Esophagus squamous epithelium (tissue), 5 donors: ENCODE measurements at places on chromosomes 7 and 10.

GRCh38 chr10:86642021-86642420 is 12.3 kb upstream of the OPN4 start:
- no peak for DNase-seq

DNA sequence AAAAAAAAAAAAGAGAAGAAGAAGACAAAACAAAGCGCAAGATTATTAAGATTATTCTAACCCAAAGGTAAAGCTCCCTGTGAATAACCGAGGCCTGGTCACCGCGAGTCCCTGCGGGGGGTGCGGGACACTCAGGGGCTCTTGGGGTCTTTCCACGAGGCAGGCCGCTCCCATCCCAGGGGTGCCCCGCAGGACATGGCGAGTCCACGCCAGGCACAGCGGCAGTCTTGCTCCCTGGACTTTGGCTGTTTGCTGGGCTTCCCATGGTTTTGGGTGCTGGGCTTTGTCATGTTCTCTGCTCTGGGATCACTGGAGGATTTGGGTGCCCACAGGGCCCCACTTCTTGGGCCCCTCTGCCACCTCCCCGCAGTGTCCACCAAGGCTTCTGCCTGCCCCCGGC is 137.4 kb upstream of the TCERG1L start:
- no peak for DNase-seq

DNA sequence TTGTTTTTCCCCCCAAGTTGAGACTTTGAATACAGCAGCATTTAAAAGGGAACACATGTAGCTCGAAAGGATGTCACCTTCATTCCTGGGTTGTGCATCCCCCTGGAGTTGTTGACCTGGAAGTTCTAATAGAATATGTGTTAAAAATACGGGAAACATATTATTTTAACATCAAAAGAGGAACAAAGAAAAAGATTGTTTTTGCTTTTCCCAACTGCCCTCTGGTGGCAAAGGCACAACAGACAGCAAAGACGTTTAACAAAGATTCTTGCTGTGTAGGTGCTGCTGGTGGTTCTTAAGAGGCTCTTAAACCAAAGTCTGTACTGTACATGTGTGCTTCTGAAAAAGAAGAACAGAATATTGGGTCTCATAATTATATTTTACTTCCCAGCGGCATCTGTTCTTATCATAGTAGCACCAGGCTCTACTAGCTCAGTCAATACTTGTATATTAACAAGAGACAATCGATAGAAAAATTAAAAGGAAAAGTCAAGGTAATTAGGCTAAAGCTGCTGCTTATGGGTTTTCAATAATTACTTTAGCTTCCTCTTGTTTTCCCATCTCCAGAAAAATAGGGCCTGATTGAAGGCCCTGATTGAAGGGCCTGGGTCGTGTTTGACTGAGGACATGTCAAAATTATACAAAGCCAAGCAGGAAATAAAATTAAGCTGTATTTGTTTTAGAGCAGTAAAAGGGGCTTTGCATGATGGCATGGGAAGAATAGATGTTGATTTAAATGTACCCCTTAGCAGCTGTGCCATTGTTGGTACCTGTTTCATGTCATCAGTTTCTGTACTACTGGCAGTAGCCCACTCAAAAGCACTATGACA is 384.2 kb upstream of the LRGUK start:
- no peak for DNase-seq

- DNase-seq, result no peak
Measured at GRCh38 chr10:30737931-30738391, 108.4 kb upstream of the LYZL2 start.

DNA sequence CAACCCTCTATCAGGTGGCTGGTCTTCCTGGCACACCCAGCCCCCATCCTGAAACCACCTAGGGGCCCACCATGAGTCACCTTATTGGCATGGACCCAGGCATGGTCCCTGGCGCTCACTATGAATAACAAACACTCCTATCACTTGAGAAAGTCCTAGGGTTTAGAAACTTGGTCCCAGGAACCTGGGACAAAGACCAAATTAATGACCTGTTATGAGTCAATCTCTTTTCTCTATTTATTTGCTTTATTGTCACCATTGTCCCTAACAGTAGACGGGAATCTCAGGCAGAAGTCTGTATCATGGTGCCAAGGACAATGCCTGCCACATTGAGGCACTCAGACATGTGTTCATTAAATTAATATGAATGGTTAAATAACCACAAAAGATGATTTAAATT is 599.6 kb upstream of the C7orf33 start:
- DNase-seq, result no peak

GRCh38 chr10:87670586-87670985 is 10.9 kb downstream of the PAPSS2 start:
- no peak for DNase-seq

- DNase-seq, result no peak
Measured at GRCh38 chr7:105975770-105976417, 12.8 kb downstream of the CDHR3 start.

GRCh38 chr10:79627075-79627474 is 16.3 kb downstream of the SFTPA1 start:
- DNase-seq, result no peak

GRCh38 chr7:41465571-41465970 is 237.3 kb downstream of the INHBA start:
- no peak for DNase-seq

DNA sequence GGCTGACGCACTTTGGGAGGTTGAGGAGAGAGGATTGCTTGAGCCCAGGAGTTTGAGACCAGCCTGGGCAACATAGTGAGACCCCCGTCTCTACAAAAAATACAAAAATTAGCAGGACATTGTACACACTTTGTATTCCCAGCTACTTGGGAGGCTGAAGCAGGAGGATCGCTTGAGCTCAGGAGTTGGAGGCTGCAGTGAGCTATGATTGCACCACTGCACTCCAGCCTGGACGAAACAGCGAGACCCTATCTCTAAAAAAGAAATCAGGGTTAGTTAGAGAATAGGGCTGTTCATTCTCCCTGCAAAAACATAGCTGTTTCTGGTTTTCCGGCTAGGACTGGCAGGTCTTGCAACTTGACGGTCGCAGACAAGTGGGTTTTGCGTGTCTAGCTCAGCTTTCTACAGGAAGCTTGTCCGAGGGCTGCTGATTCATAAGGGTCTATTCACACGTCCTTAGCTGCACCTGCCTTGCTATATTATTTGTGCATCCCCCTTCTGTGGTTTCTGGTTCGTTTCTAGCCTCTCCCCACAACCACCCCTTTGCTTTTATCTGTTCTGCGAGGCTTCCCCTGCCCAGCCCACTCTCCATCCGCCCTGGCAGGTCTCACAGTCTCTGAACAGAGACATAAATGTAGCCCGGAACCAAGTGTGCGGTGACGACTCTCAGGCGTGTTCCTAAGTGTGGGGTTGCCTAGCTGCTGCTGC is 10.7 kb downstream of the AMZ1 start:
- no peak for DNase-seq

GRCh38 chr10:76632767-76633051 is 1004.9 kb downstream of the KCNMA1 start:
- no peak for DNase-seq

DNA sequence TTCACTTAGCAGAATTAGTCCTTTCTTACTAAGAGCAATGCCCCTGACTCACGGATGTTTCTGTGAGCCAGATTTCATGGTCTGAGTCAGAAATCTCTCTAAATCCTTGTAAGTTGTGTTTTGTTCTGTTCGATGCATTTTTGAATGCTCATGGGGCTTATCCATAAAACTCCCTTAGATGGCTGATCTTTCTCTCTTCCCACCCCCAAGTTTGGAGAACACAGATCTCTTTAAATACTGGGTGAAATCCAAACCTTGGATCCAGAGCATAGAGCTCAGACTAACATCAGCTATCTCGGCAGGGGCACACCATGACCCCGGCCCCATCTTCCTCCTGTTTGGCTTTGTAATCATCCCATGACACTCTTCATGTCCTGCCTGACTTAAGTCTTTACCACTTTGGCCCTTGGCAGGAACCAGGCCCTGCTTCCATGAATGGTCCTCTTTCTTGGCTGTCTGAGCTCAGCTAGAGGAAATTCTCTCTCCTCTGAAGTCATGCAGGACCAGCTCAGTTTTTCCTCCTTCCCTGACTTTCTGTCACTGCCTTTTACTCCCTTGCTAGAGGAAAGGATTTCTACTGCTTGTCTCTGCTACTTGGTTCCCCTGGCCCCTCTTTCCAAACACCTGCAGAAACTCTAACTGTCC is 120.4 kb upstream of the RAB11FIP2 start:
- no peak for DNase-seq

GRCh38 chr7:786472-787255 is 45.6 kb upstream of the SUN1 start:
- DNase-seq, result no peak

- no peak for DNase-seq
Measured at GRCh38 chr10:13526948-13527863, 1.6 kb downstream of the BEND7 start.

GRCh38 chr7:27106901-27107240 is 4.4 kb upstream of the HOXA2 start:
- no peak for DNase-seq

- no peak for DNase-seq
Measured at GRCh38 chr7:158472596-158472995, 115.0 kb downstream of the PTPRN2 start.

DNA sequence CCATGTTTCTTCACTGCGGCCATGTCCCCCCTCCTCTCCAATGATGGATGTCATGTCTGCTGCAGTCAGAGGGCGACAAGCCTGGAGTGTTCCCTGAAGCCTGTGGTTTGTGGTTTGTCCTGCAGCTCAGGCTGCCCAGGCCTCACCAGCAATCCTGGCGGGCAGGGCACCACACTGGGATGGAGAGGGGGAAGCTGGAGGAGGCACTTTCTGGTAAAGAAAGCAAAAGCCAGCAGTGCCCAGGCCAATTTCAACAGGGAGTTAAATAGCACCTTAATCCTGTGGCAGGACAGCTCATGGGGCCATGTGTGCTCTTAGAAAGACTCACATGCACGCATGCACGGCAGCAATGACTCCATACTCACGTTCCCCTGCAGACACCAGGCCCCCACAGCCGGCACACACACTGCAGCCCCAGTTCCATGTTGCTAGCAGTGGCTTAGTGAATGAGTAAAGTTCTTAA is 158.3 kb downstream of the EGFR start:
- no peak for DNase-seq

DNA sequence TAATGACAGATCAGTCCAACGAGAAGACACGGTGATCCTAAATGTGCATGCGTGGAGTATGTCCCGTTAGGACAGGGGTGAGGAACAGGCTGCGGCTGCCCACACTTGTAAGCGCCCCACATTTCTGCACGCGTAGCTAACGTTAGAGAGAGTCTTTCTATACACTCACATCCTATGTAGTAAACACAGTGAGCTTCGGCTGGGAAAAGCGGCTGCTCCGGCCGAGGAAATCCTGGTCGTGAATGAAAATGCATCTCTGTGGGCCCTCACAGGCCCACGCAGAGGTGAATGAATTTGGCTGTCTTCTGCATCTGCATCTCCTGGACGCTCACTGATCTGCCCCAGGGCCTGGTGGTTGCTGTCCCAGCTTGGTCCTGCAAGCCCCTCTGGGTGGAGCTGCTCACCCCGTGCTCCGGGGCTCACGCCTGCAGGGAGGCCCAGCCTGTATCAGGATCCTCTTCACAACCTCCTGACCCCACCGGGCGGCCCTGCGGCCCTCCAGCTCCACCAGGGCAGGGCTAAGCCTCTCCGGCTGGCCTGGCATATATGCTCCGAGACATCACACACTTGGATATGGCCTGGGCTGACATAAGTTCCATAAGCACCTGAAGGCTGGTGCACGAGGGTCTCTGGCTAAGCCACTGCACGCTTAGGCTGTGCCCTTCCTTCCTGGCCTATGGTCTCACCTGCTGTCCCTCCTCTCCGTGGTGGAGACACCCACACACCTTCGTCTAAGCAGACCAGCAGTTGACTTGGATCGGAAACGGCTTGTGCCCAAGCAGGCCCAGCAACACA is 117.9 kb upstream of the DIP2C start:
- no peak for DNase-seq

- DNase-seq, result no peak
Measured at GRCh38 chr7:55509322-55509721, 63.0 kb downstream of the VOPP1 start.

DNA sequence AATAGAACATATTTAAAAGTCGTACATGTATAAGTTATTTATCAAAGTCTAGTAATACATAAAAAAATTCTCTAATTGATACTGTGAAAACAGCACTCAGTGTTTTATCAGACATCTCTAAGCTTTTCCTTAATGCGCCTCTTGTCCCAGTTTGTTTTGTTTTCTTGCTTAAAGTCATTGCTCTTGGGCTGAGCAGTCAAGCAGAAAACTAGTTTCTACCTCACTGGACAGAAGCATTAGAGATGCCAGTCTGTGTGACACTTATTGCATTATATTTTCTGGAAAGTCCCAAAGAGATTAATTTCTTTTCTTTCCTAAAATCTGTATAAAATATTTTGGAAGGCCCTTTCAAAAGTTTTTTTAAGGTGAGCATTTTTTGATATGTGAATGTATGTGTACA is 236.2 kb downstream of the PCLO start:
- no peak for DNase-seq

- no peak for DNase-seq
Measured at GRCh38 chr7:151813997-151814396, 62.9 kb downstream of the PRKAG2 start.

DNA sequence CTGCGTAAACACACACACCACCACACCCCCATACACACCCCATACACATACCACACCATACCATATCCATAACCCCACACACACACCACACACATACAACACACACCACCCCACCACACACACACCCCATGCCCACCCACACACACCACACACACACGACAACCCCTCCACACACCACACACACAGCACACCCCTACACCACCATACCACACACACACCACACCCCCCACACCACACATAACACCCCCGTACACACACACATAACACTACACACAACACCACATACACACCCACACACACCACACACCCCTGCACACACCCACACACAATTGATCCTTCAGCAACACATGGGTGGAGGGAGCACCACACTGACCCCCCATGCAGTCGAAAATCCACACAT is 50.3 kb upstream of the BMS1 start:
- no peak for DNase-seq

DNA sequence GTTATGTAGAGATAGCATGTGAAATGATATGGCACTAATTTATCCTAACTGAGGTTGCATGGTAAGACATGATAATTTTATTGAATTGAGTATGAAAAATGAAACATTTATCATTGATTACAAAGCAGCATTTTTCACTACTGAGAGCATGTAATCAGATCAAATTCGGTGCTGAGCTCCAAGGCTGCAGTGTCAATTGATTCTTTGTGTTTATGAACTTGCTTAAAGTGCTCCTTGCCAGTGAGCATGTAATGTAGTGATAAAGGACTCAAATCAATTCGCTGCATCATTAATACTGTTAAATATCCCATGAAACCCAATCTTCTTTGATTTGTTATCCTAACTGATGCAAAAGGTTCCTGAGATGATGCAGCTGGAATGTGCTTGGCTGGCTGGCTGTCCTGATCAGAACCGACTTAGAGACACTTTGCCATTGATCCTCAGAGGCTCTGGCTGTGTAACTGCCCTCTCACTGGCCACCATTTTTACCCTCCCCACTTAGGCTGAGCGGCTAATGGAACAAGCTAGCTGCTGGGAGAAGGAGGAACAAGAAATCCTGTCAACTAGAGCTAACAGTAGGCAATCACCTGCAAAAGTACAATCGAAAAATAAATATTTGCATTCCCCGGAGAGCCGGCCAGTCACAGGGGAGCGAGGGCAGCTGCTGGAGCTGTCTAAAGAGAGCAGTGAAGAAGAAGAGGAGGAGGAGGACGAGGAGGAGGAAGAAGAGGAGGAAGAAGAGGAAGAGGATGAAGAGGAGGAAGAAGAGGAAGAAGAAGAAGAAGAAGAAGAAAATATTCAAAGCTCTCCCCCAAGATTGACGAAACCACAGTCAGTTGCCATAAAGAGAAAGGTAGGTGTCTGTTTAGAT is 89.8 kb upstream of the SAMD8 start:
- no peak for DNase-seq
